ENCODE measurements at places on chromosomes 4 and X.

DNA sequence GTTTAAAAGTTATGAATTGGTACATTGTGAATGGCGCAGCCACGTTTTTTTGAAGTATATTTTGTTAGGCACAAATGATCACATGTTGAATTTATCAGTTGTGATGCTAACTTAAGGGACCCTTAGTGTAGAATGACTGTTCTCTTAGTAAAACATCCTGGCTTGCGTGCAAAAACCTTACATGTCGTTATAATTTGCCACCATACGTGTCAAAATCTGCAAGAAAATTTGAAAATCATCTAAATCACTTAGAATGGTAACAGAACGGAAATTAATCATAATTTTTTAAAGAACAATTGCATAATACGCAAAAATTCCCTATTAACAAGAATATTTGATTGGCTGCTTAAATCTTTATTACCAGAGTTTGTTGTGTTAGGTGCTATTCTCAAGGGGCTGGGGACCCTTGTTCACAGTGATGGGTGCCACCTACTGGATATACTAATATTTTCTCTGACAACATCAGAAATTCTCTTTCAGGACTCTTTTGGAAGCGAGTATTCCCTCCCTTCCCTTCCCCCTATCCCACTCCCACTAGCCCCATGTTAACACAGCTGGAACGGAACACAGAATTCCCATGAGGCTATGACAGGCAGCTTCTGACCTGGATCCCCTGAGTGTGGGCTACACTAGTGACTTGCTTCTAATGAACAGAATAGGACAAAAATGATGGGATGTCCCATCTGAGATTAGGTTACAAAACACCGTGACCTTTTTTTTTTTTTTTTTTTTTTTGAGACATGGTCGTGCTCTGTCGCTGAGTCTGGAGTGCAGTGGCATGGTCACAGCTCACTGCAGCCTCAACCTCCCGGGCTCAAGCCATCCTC is 71.8 kb downstream of the SUPT20HL2 start:
- DNase-seq, result no peak

DNA sequence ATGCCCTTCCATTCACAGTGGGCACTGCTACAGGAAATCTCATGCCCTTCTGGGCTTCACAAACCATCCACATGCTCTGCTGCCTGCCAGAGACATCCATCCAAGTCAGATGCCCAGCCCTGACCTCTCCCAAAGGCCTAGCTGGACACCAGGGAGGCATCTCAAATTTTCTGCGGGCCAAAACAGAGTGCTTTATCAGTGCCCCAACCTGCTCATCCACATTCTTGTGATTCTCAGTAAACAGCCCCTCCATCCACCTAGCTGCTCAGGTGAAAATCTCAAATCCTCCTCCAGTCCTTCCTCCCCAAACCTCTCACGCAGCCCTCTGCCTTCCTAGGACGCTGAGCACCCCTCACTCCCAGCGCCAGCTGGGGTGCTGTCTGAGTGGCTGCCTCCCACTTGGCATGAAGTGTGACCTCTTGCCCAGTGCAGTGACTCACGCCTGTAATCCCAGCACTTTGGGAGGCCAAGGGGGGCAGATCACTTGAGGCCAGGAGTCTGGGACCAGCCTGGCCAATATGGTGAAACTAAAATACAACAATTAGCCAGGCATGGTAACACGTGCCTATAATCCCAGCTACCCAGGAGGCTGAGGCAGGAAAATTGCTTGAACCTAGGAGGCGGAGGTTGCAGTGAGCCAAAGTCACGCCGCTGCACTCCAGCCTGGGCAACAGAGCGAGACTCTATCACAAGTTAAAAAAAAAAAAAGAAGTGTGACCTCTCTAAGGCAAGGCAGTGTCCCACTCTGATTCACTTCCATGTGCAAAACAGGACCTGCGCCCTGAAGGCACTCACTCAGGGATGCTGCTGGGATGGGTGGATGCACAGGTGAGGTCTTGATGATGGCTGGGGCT is 1.7 kb upstream of the AFAP1 start:
- no peak for DNase-seq

DNA sequence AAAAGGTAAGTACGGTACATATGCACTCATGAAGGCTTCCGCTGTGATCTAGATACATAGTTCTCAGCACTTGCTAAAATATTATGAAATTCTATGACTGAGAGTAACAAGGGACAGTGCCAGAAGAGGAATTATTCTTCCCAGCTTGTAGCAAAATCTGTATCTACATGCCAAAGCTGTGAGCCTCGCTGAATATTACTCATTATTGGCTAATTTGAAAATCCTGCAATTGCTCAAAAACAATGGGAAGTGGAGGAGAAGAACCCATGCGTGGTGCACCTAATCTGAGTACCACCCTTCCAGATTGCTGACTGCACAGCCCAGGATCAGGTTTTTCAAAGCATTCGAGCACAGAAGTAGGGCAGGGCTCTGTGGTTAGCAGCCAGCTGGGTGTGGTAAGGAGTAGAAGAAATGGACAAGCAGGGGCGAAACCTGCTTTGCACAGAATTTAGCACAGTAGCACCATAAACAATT is 17.4 kb upstream of the PDCL2 start:
- no peak for DNase-seq

- DNase-seq, result no peak
These were observed 167.8 kb downstream of the AFAP1 start for GRCh38 chr4:7771541-7772507.

- DNase-seq, result peak; percentile 58
These were observed 3.7 kb upstream of the GPR82 start for GRCh38 chrX:41720125-41720779.

GRCh38 chrX:110723844-110724243 is 71.8 kb downstream of the CHRDL1 start:
- DNase-seq, result no peak

- no peak for DNase-seq
These were observed 62.0 kb downstream of the HTRA3 start for GRCh38 chr4:8331575-8331955.

DNA sequence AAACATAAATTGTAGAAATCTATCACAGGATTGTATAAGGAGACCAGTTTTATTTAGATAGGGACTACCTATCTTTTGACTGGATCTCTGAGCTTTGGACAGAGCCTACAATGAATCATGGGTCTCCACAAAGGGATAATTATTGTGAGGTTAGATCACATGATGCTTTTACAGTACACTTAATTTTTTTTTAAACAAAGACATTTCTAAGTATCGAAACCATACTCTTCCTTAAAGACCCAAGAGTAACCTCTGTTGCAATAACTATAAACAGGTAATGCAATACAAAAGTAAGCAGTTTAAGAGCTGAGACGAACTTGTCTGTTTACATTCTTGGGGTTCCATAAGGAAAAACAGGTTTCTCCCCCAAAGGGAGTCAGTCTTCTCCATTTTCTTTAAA is 64.3 kb upstream of the GABRE start:
- DNase-seq, result no peak

DNA sequence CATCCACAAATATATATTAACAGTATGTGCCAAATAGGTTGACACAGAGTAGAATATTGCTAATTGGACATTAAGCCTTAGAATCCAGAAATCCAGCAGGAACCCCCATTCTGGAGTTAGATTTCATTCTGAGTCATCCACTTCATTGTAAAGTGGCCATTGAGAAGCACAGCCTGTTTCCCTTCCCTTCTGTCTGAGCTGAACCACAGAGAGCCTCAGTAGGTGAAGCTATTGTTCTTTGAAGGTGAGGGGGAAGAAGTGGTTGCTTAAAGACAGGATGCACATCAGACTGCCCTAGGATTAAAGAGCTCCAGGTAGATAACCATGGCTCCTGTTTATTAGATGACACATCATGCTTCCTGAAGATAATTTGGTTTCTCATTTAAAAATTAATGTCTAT is 30.6 kb upstream of the MCF2 start:
- no peak for DNase-seq

GRCh38 chr4:75950213-75950815 is 9.5 kb upstream of the NAAA start:
- DNase-seq, result no peak

DNA sequence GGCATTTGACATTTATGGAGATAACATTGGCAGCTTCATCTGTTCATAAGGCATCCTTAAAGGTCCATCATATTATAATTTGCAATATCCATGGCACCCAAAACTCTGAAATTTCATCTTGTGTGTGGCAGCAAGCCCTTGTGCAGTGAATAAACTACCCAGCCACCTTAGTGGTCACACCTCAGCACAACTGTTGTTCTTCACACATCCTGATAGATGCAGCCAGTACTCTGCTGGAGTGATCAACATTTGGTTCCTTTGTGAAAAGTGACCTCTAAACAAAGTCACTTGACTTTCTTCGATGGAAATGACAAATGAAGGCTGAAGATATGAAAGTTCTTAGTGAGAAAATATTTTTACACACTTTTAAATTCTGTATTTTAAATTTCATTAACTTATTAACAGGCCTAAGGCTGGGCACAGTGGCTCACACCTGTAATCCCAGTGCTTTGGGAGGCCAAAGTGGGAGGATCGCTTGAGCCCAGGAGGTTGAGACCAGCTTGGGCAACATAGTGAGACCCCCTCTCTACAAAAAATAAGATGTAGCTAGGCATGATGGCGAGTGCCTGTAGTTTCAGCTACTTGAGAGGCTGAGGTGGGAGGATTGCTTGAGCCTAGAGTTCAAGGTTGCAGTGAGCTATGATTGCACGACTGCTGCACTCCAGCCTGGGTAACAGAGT is 161.4 kb downstream of the SPRY1 start:
- DNase-seq, result no peak

GRCh38 chr4:111020961-111021360 is 398.1 kb upstream of the PITX2 start:
- no peak for DNase-seq

DNA sequence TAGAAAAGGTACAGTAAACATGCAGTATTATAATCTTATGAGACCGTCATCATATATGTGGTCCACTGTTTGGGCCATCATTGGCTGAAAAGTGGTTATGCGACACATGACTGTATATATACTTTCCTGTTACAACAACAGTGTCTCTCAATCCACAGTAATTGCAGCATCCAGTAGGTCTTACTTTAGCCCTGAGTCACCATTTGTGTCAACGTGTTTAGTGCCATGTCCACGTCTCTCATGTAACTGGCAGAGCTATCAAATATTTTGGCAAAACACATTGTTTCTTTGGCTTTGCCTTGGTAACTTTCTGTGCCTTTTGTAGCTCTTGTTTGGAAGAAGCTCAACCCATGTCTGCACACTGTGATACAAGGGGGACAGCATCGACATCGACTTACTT is 73.8 kb downstream of the CD38 start:
- no peak for DNase-seq

DNA sequence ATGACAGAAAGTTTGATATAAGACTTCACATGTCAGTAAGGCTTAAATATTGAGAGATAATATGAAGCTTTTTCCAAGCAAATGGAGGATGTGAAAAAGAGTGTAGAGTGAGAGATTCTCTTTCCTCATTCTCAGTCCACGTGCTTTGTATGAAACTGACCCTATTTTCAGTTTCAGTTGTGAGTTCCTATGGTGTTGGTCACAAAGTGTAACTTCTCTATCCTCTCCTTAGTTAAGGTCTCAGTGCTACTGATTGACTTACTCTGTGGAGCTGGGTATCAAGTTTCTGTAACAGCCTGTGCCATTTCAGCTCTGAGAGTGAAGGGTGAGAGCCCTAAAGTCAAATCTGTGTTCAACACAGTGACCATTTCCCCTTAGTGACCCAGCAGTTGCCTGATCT is 277.2 kb downstream of the EPHA5 start:
- no peak for DNase-seq

DNA sequence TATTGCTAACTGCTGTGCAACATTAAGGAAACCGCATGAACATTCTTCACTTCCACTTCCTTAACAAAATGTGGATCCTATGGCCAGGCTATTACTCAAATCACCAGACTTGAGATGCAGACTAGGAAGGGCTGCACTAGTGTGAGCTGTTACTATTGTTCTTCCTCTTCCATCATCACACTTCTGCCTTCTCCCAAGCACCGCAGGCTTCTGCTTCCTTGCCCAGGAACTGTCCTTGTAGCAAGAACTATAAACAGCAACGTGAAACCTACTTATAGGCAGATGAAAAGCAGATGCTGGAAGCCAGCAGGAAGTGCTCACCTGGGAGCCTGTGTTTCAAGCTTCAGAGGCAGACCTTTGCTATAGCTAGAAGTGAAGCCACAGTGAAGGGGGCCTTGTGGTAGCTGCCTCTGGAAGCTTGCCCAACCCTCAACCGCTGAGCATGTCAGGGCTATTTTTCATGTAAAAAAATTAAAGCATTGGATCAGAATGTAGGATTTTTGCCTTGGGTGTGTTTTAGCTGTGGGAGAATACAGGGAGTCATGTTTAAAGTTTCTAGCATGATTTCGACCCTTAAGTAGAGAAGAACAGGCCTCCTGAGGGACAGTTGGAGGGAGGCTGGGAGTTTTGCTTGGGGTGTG is 43.9 kb downstream of the CLNK start:
- DNase-seq, result no peak

DNA sequence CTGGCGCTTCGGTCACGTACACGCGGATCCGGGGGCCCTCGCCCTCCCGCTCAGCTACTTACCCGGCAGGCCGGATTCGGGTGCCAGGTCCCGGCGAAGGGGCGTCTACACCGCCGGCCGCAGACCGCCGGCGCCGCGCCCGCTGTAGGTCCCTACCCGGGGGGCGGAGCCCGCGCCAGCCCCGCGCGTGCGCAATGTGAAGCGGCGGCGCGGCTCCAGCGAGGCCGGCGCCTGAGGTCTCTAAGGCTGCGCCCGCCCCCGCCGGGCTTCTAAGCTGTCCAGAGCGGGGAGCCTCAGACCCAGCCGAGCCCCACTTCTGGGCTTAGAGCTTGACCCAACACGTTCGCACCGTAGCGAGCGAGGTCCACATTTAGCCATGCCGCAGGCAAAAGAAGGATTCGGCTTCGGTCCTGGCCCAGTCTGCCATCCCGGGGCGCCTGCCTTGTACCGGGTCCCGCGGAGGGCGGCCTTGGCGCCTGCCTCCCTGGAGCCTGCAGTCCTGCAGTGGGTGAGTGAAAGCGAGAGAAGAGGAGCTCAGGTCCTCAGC is at the start of gene ZNF518B:
TSS of gene ZNF518B (minus strand) at position 172 of the 547 bp plus-strand sequence. CDS start 11,098 bp downstream, outside the sequence.
- DNase-seq, result peak; percentile 83

GRCh38 chr4:54707406-54707805 is 49.6 kb downstream of the KIT start:
- no peak for DNase-seq

- DNase-seq, result no peak
These were observed 26.9 kb upstream of the TMPRSS11B start for GRCh38 chr4:68272380-68272779.

DNA sequence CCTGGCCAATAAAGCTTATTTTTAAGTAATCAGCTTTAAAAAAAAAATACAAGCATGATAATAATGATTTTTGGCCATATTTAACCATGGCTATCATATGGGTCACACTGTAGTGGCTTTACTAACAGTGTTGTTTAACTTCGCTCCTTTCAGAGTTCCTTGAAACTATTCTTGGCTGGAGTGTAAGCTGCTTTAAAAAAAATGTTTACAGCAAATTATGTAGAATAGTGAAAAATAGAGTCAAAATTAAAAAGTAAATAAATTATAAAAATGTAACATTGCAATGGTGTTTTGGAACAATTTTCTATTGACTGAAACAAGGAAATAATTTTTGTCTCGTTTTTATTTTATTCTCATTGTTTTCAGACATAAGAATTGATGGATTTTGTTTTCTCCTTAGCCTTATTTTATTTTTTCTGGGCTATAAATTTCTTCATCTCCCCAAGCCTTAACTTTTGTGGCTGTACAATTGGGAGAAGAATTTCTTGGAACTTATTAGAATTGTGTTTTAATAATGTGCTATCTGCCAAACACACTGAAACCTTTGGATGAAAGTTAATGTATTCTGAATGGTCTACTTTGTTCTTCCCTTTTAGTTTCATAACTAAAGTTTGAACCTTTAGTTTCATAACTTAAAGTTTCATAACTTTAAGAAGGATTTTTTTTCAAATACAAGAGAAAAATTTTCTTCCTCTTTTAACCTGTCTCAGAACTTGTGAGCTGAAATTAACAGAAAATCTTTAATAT is 182.0 kb downstream of the ARHGAP24 start:
- DNase-seq, result no peak
